ENCODE measurements at places on chromosomes 13 and 19. TPM values are rescaled to one million over a fixed set of nuclear protein-coding genes. Genes with fewer than 3 reads are reported as not detected.

ZNF844 gene
- total RNA-seq: 9.2 TPM

C1QTNF9 gene
- not detected for total RNA-seq

OR10H1 gene
- total RNA-seq: not detected

ZNF699 gene
- 7.7 TPM for total RNA-seq

COMMD6 gene
- 76.5 TPM for total RNA-seq

HMG20B gene
- total RNA-seq: 60.0 TPM

ZNF677 gene
- 8.8 TPM for total RNA-seq

KIR2DL3 gene
- not detected for total RNA-seq

PSG2 gene
- not detected for total RNA-seq

POU4F1 gene
- total RNA-seq: not detected

FXYD1 gene
- total RNA-seq: 2.4 TPM

PALM gene
- total RNA-seq: 15.6 TPM

CCDC194 gene
- not detected for total RNA-seq

IL12RB1 gene
- total RNA-seq: 0.18 TPM

LYL1 gene
- total RNA-seq: 1.2 TPM

S1PR5 gene
- 0.74 TPM for total RNA-seq

ZNF610 gene
- total RNA-seq: 3.6 TPM

C19orf33 gene
- total RNA-seq: 0.65 TPM

LILRB2 gene
- total RNA-seq: not detected

LIN7B gene
- total RNA-seq: 11.0 TPM

KCNJ14 gene
- 0.28 TPM for total RNA-seq

ZNF582 gene
- total RNA-seq: 2.0 TPM

CNFN gene
- not detected for total RNA-seq

ZNF285 gene
- 2.0 TPM for total RNA-seq

FFAR1 gene
- not detected for total RNA-seq

ZNF560 gene
- total RNA-seq: 0.57 TPM

RHPN2 gene
- total RNA-seq: 2.2 TPM

DZIP1 gene
- 22.5 TPM for total RNA-seq

CRTC1 gene
- 2.8 TPM for total RNA-seq

ZFR2 gene
- not detected for total RNA-seq

NKPD1 gene
- total RNA-seq: 0.14 TPM

IL17D gene
- total RNA-seq: 1.3 TPM

RAB3A gene
- 3.1 TPM for total RNA-seq

CGB7 gene
- total RNA-seq: 0.09 TPM

CTXN1 gene
- total RNA-seq: 1.9 TPM

OVOL3 gene
- total RNA-seq: not detected

ATCAY gene
- 0.18 TPM for total RNA-seq

PRX gene
- 1.3 TPM for total RNA-seq

PRSS57 gene
- total RNA-seq: not detected

ZNF792 gene
- 3.7 TPM for total RNA-seq

PROZ gene
- total RNA-seq: not detected

COX6B2 gene
- under 0.01 TPM for total RNA-seq

COMP gene
- total RNA-seq: 1.3 TPM

Measured in smooth muscle cell of bladder (primary cell).